Esophagus muscularis mucosa (tissue), 4 donors: ENCODE measurements at places on chromosomes 13 and 19. TPM values are rescaled to one million over a fixed set of nuclear protein-coding genes. Genes with fewer than 3 reads are reported as not detected.

- H3K4me3 ChIP-seq: peak overlapping the region; percentile 100
- no peaks in the 10 kb centered on the region for H3K27me3 ChIP-seq
- H3K36me3 ChIP-seq: peaks cover 16% of the 10 kb centered on the region
- no peak for DNase-seq
These were observed 1.4 kb downstream of the RNF126 start for GRCh38 chr19:661427-662196.

DNA sequence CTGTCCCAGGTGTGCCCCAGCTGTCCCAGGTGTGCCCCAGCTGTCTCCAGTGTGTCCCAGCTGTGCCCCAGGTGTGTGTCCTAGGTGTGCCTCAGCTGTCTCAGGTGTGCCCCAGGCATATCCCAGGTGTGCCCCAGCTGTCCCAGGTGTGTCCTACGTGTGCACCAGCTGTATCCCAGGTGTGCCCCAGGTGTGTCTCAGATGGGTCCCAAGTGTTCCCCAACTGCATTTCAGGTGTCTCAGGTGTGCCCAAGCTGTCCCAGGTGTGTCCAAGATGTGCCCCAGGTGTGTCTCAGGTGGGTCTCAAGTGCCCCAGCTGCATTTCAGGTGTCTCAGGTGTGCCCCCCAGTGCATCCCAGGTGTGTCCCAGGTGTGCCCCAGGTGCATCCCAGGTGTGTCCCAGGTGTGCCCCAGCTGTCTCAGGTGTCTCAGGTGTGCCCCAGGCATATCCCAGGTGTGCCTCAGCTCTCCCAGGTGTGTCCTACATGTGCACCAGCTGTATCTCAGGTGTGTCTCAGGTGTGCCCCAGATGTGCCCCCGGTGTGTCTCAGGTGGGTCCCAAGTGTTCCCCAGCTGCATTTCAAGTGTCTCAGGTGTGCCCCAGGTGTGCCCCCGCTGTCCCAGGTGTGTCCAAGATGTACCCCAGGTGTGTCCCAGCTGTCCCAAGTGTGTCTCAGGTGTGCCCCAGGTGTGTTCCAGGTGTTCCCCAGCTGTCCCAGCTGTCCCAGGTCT lies 1.3 kb upstream of the GRK1 start:
- H3K27me3 ChIP-seq: no peaks in the 10 kb centered on the region
- no peak overlapping the region for H3K4me3 ChIP-seq
- no peaks in the 10 kb centered on the region for H3K4me1 ChIP-seq
- no peak for DNase-seq

Gene ZFP28
- total RNA-seq: 10.3 TPM

Gene SIGLECL1
- total RNA-seq: not detected

Gene PEG3
- 9.8 TPM for total RNA-seq

Gene TUBB4A
- 2.4 TPM for total RNA-seq

Gene PSG3
- total RNA-seq: not detected
